T-cell (primary cell): ENCODE measurements at places on chromosomes 6 and 20. TPM values are rescaled to one million over a fixed set of nuclear protein-coding genes. Genes with fewer than 3 reads are reported as not detected.
A peak's percentile ranks its signal among the peaks of the same experiment; 100 is the strongest.

Gene GPR6
- not detected for total RNA-seq

DNA sequence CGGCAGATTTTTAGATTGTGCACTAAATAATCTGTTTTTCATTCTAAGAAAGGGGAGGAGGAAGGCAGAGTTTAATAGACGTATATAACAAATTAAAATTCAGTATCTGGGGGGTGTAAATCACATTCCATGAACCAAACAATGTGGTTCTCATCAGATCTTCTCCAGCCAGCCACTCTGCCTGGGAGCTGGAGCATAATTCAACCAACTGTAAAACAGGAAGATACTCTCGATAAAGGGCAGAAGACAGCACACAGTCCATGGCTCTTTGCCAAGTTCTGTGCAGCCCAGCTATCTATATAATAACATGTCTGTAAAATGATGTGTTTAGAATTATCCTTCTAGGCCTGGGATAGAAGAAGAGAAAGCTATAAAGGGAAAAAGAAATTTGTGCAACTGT, 289.9 kb upstream of the ZFP64 start:
- no peak overlapping the region for H3K4me3 ChIP-seq
- H3K36me3 ChIP-seq: no peaks in the 10 kb centered on the region
- H3K27ac ChIP-seq: no peak overlapping the region
- H3K27me3 ChIP-seq: no peaks in the 10 kb centered on the region

GRCh38 chr6:11260249-11261038, 28.0 kb upstream of the NEDD9 start:
- no peaks in the 10 kb centered on the region for H3K36me3 ChIP-seq
- H3K27me3 ChIP-seq: no peaks in the 10 kb centered on the region
- peak overlapping the region; percentile 81 for H3K27ac ChIP-seq
- H3K4me1 ChIP-seq: peaks cover 18% of the 10 kb centered on the region
- DNase-seq: no peak
- H3K4me3 ChIP-seq: no peak overlapping the region

Gene CLVS2
- total RNA-seq: not detected

DNA sequence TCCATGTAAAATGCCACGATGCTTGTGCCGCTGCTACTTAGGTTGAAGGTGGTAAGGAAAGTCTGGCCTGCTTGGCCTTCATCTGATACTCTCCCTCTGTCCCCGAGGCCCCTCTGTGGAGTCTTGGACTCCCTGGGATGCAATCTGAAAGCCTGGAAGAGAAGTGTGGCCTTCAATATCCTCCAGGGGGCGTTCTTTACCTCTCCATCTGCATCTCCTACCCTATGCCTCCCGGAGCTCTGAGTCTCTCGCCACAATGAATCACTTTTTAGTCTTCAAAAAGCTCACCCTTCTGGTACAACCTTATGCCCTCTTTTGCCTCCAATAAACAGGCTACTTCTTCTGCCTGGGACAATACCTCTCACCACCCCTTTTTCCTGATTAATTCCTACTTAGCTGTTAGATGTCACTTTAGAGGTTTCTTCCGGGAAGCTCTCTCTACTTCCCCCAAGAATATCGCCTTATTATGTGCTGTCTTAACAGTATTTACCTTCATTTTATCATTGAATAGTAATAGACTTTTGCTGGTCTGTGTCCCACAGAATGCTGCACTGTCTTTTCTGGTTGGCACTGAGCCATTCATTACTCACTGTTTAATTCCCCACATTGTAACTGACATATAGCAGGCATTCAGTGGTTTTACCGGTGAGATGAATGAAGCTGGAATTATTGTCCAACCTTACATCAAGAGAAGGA, 13.9 kb upstream of the ATG5 start:
- peak; percentile 30 for DNase-seq
- H3K36me3 ChIP-seq: no peaks in the 10 kb centered on the region
- peaks cover 2% of the 10 kb centered on the region for H3K27me3 ChIP-seq
- H3K4me3 ChIP-seq: no peak overlapping the region

- H3K4me3 ChIP-seq: no peak overlapping the region
- H3K36me3 ChIP-seq: no peaks in the 10 kb centered on the region
- no peak for DNase-seq
- H3K27ac ChIP-seq: no peak overlapping the region
Observed at GRCh38 chr6:134819863-134820800, 129.8 kb downstream of the ALDH8A1 start.

DNA sequence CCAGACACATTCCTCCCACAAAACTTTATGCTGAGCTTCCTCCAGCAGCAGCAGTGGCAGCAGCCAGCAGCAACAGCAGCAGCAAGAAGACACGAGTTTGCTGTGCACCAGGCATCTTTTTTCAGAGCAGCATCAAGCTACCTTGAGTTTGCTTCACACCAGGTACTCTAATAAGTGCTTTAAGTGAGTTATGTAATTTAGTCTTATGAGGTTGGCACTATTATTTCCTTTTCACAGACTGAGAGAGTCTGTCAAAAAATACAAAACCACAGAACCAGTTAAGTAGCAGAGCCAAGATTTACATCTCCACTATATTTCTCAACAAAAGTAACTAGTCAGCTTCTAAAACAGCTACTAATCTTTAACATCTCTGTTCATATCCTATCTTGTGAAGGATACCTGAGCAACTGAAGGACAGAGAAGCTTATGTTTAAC, 23.7 kb downstream of the RANBP9 start:
- peaks cover 28% of the 10 kb centered on the region for H3K4me1 ChIP-seq
- H3K27ac ChIP-seq: peak overlapping the region; percentile 75
- no peak for DNase-seq
- H3K27me3 ChIP-seq: no peaks in the 10 kb centered on the region
- no peak overlapping the region for H3K4me3 ChIP-seq

Gene COL21A1
- total RNA-seq: not detected

DNA sequence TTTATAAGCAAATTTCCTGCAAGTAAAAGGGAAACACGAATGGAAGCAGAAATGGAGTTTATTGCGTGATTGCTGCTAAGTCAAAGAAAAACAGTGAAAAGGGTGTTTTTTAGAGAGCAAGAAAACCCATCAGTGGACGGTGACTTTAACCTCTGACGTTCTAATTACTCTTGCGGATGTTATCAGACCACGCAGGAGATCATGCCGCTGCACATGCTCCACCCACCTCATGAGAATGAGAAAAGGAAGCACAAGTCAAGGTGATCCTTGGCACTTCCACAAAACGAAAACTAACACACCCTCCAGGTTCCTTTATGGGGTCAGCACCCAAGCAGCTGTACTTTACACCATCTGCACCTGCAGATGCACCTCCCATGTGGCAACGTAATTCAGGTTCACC, 45.0 kb downstream of the LYRM4 start:
- H3K4me1 ChIP-seq: no peaks in the 10 kb centered on the region
- no peak for DNase-seq
- H3K4me3 ChIP-seq: no peak overlapping the region
- no peaks in the 10 kb centered on the region for H3K27me3 ChIP-seq
- H3K36me3 ChIP-seq: peaks cover 6% of the 10 kb centered on the region

- H3K27ac ChIP-seq: peak overlapping the region; percentile 75
- no peak overlapping the region for H3K4me3 ChIP-seq
- peak; percentile 44 for DNase-seq
- H3K36me3 ChIP-seq: no peaks in the 10 kb centered on the region
- peaks cover 80% of the 10 kb centered on the region for H3K4me1 ChIP-seq
- no peaks in the 10 kb centered on the region for H3K27me3 ChIP-seq
Observed at GRCh38 chr6:111846492-111847409, 26.5 kb downstream of the FYN start.

GRCh38 chr6:15511248-15512125, 151.3 kb downstream of the DTNBP1 start:
- no peak for DNase-seq
- no peaks in the 10 kb centered on the region for H3K4me1 ChIP-seq
- H3K4me3 ChIP-seq: no peak overlapping the region
- H3K27ac ChIP-seq: no peak overlapping the region
- peaks cover 35% of the 10 kb centered on the region for H3K36me3 ChIP-seq

Gene RIMS1
- not detected for total RNA-seq

DNA sequence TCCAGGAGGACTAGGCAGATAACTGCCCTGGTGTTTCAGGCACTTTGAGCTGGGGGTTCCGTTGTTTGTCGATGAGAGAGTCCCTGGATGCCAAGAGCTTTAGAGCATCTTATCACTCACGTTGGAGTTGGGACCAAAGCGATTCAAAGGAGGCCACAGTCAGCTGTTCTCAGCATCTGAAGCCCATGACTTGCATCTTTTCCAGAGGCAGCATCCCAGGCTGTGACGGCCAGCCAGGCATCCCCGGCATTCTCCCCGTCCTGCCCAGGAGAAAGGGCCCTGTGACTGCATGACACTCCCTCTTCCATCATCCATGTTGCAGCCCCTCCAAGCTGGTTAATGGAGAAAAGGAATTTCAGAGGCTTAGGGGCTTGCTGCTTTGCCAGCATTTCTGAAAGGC, 520.3 kb downstream of the CDH26 start:
- H3K27ac ChIP-seq: no peak overlapping the region
- no peaks in the 10 kb centered on the region for H3K4me1 ChIP-seq
- no peaks in the 10 kb centered on the region for H3K36me3 ChIP-seq
- peaks cover 2% of the 10 kb centered on the region for H3K27me3 ChIP-seq
- DNase-seq: no peak
- no peak overlapping the region for H3K4me3 ChIP-seq

- DNase-seq: peak; percentile 22
- no peak overlapping the region for H3K27ac ChIP-seq
- peaks cover 88% of the 10 kb centered on the region for H3K27me3 ChIP-seq
- peak overlapping the region; percentile 79 for H3K4me3 ChIP-seq
Observed at GRCh38 chr6:34145161-34146020, 496 bp downstream of the GRM4 start.

DNA sequence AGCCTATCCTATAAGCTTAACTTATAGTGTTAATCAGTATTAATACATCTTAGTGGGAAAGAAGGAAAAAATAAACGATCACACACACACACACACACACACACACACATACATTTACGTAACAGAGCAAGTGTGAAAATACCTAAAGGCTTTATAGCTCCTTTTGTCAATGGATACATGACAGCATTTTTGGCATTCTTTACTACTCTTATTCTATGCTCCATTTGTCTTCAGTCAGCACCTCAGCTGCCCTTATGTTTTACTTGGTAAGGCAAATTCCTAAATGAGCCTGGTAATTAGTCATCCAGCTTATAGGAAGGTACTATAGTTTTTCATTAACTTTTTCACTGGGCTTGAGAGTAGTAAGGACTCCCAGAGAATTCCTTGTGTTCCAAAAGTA, 25.1 kb upstream of the SLC17A3 start:
- no peaks in the 10 kb centered on the region for H3K27me3 ChIP-seq
- H3K27ac ChIP-seq: no peak overlapping the region
- H3K36me3 ChIP-seq: no peaks in the 10 kb centered on the region
- no peaks in the 10 kb centered on the region for H3K4me1 ChIP-seq

DNA sequence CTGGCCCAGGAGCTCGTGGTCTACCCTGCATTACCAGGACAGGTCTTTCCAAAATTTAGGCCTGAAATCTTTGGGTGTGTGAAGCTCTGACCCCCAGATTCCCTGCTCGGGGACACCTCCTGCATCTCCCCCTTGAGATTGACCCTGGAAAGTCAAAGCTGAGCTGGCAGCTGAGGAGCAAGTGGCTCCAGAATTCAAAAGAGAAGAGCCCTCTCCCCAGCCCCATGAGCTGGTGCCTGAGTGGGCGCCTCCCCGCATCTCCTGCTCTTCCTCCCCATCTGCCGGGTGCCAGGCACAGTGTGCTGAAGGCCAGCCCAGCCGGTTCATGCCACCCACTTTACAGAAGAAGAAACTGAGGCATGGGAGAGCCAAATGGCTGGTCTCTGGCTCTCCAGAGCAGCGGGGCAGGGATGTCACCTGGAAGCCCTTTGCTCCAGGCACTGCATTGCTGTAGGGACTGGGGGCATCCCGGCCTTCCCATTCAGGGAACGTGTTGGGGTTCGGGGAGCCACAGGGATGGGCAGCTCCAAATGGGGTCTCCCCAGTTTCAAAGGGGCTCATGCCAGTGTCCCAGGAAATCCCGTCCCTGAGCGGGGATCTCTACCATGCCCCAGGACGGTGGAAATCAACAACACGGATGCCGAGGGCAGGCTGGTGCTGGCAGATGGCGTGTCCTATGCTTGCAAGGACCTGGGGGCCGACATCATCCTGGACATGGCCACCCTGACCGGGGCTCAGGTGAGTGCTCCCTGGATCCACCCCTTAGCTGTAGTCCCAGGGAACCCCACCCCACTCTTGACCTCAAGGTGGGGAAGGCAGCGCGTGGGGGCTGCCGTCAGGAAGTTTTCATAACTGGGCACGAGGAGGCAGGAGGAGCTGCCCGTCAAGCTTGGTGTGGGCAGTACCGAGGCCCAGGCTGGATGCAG, 20.5 kb downstream of the NPEPL1 start:
- H3K27ac ChIP-seq: no peak overlapping the region
- no peaks in the 10 kb centered on the region for H3K36me3 ChIP-seq
- no peaks in the 10 kb centered on the region for H3K27me3 ChIP-seq
- DNase-seq: no peak
- H3K4me1 ChIP-seq: no peaks in the 10 kb centered on the region

DNA sequence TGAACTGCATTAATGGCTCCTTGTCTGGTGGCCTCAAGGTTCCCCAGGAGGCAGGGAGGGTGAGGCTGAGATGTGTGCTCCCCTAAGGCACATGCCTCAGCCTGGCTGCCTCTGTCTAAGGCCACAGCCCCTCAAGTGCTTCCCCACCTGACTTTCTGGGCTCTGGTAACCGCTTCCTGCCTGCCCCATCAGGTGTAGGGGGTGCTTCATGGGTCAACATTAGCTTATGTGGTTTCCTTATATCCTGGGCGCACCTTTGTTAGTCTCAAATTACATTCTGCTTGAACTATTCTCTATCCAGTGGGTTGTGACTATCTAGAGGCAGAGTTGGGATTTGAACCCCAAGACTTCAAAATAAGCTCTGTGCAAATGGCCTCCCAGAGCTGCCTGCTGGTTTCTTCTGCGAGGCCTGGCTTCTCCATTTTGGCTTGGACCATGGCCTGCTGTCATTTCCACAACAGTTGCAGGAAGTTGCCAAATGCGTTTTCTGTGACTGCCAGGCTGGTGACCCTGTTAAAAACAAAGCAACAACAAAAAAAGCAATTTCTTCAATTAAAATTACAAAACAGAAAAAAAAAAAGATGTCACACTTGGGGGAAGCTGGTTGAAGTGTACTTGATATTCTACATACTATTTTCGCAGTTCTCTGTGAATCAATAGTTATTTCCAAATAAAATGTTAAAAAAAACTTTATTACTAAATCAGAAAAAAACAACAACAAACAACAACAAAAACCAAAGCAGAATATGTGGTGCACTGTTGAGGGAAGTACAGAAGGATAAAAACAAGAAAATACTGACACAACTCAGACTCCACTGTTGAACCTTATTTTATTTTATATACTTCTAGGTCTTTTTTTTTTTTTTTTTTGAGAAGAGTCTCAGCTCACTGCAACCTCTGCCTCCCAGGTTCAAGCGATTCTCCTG, 20.0 kb upstream of the ZNFX1 start:
- DNase-seq: no peak
- H3K4me1 ChIP-seq: no peaks in the 10 kb centered on the region
- peak overlapping the region; percentile 32 for H3K27ac ChIP-seq
- H3K36me3 ChIP-seq: no peaks in the 10 kb centered on the region

DNA sequence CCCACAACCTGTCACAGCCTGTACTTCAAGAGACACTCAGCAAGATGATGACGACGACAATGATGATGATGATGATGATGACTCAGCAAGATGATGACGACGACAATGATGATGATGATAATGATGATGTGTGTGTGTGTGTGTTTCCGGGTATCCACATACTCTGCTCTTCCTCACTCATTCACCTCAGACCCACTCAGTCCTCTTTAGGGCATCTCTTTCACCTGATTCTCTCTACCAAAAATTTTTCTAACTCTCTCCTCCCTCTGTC, 1.2 kb upstream of the EIF6 start:
- H3K4me3 ChIP-seq: no peak overlapping the region
- H3K27me3 ChIP-seq: peaks cover 4% of the 10 kb centered on the region
- no peak overlapping the region for H3K27ac ChIP-seq

Gene GSS
- 42.3 TPM for total RNA-seq

- H3K4me1 ChIP-seq: no peaks in the 10 kb centered on the region
- H3K27me3 ChIP-seq: peaks cover 4% of the 10 kb centered on the region
- H3K4me3 ChIP-seq: no peak overlapping the region
- no peak for DNase-seq
- no peaks in the 10 kb centered on the region for H3K36me3 ChIP-seq
Observed at GRCh38 chr6:39773782-39774181, 18.4 kb upstream of the DAAM2 start.
